ENCODE measurements at places on chromosomes 3 and 15.

DNA sequence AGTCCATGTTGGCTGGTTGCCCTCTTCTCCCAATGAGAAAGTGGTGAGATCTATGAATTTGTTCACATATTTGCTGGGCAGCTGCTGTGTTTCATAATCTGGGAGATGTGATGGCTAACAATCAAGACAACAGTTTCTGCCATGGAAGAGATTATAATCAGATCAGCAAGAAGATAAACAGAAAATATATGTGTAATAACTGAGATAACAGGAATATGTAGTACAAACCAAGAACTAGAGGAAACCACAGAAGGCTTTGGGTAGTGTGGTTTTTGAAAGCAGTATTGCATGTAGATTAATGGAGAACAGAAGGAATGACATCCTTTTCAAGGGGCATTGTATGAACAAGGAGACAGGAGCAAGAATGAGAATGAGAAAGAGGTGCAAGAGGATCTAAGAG, 12.2 kb upstream of the CSTA start:
- no peak for DNase-seq

DNA sequence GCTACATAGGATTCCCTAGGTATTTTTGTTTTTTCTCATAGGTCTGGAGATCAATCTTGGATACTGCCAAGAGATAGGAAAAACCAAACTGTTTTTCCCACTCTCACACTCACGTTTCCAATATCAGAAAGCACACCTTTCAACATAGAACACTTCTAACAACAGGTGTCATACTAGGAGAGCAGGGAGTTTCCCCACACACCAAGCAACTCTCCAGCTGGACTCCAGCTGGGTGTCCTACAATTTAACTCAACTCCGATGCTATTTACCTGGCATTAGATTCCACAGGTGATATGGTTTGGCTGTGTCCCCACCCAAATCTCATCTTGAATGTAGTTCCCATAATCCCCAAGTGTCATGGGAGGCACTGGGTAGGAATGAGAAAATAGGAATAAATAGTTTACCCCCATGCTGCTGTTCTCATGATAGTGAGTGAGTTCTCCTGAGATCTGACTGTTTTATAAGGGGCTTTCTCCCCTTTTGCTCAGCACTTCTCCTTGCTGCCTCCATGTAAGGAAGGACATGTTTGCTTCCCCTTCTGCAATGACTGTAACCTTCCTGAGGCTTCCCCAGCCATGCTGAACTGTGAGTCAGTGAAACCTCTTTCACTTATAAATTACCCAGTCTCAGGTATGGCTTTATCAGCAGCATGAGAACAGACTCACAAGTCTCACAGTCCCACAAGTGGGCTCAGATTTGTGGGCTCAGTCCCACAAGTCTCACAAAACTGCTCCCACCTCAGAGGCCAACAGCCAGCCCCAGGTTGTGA, 354.5 kb upstream of the THBS1 start:
- DNase-seq, result no peak

GRCh38 chr3:126880901-126881300, 102.0 kb upstream of the PLXNA1 start:
- DNase-seq, result no peak

GRCh38 chr15:67146234-67146633, 80.8 kb downstream of the SMAD3 start:
- DNase-seq, result no peak

DNA sequence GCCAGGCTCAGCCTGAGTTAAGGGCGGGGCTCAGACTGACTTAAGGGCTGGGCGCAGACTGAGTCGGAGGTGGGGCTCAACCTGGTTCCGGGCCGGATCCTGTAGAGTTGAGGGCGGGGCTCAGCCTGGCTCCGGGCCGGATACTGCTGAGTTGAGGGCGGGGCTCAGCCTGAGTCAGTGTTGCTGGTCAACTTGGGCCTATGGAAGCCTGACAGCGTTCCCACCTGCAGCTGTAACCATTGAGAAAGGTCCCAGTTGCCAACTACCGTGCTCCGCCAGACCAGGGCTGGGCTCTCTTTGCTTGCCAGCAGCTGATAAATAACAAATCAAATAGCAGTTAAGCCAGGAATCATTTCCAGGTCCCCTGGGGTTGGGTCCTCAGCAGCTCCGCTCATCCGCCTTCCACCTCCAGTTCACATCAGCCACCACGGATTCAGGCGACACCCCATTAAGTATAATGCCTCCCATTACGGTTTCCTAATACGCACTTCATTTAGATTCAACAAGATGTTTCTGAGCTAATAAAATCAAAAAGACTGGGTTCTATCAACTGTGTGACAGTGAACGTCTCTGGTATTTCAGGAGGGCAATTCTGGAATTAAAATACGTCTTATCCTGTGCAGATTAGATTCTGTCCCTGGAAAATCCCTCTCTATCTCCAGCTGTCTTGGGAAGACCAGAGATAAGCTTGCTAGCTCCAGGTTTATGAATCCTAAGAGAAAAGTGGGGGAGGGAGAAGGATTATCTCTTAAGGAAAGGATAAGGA, 7.3 kb downstream of the GRIP2 start:
- no peak for DNase-seq

DNA sequence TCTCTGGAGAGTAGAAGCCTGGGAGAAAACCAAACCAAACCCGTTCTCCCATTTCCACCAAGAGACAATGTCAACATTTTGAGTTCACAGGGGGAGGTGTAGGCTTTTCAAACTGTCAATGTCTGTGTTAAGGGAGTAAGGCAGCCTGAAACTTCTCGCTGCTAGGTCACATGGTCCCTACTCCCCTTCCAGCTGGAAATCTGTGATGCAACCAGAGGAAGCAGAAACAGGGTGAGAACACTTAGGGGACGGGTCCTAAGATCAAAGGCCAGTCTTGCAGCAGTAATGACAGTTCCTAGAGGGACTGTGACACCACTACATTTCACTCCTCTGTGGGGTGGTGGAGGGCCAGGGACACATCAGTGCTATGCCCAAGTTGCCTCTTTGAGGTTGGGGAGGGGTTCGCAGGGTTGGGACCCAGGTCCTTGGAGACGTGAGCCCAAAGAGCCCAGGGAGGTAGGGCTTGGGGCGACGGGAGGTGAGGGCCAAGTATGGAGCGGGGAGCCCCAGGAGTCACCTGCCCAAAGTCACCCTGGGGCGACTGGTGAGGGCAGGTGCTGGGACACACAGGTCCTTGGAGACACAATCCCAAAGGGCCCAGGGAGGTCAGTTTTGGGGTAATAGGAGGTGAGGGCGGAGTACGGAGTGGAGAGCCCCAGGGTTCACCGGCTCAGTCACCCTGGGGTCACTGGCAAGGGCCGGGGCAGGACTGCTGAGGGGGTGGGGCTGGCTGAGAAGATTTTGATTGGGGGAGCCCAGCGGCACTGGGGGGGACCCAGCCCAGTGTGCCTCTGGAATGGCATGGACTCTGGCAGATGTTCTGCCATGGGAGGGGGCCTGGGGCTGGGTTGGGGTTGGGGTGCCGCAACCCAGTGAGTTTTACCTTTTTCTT, 582 bp downstream of the GOLGA6L2 start:
- DNase-seq, result no peak

DNA sequence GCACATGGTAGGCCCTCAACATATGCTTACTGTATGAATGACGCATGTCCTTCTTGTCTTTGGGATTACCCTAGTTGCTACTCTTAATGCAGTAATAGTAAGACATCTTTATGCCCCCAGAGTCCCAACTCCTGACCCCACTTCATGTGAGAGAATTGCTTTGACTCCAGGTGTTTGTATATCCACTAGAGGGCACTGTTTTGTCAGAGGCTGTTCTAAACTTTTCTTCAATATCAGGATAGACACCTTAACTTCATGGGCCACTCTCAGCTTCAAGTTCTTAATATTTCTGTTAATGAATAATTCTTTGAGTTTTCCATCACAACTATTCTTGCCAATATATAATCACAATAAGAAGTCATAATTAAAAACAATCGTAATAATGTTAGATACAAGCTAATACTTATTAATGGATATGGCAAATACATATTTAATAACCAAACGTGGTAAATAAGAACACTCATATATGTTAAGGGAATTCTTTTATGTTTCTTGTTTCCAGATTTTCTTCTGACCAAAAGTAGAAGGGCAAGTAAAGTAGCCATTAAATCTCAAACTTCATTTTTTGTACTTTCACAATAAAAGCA, 337.2 kb upstream of the DNAJC19 start:
- no peak for DNase-seq

- DNase-seq, result no peak
Measured at GRCh38 chr3:16462679-16463078, 50.8 kb downstream of the RFTN1 start.

DNA sequence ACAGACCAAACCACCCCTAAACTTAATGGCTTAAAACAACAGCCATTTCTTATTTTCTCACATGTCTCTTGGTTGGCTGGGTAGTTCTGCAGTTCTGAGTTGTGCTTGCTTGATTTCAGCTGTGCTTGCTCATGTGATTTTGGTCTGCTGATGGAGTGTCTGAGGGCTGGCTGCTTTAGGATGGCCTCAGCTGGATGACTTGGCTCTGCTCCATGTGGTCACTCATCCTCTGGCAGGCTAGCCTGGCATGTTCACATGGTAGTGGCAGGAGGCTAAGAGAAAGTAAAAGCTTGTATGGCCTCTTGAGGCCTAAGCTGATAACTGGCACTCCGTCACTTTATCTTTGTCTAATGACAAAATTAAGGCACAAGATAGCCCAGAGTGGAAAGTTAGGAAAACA, 4.1 kb downstream of the SV2B start:
- DNase-seq, result peak; percentile 63

DNA sequence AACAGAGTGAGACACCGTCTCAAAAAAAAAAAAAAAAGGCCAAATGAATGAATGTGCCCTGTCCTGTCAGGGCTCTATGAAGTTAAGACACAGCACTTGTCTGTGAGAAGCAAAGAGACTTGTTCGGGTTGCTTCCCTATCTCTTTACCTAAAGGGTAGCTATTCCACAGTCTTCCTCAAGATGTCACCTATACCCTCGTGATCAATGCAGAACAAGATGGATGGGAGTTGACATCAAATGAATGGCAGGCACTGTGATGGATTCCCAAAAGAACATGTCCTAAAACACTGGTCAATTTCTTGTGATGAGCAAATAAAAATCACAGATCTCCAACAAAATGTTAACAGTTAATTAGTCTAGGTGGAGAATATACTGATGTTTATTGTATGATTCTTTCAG, 9.5 kb downstream of the TADA3 start:
- no peak for DNase-seq

DNA sequence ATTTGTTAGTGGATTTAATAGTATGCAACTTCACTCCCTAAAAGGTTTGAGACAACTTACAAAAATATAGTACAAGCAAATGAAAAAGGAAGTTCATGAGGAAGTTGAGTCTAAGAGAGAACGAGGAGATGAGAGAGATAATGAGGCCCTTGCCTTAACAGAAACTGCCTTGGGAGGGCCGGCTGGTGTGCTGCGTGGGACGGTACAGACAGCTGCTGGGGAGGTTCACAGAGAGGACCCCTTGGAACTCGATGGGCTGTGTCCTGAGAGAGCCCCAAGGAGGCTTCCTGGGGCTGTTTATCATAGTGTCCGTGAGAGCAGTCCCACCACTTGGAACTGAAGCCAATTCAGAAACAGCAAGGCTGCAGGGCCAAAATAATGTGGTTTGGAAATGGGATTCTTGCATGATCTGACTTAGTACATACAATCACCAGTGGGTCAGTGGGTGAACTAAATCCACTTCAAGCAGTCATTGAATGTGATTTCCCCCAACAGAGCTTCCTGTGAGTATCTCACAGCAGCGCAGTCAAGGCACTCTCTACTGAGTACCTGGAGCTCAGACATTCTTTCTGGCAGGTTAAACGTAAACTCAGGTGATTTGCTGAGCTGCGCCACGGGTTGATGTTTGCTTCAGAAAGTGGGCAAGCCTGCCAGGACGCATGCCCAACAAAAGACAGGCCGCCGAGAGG, 90.8 kb downstream of the CRTC3 start:
- DNase-seq, result no peak

- peak; percentile 53 for DNase-seq
Measured at GRCh38 chr15:76904461-76905012, 603 bp downstream of the SCAPER start.
